Heart right ventricle (tissue), 16 donors: ENCODE measurements at places on chromosomes 16 and 17. TPM values are rescaled to one million over a fixed set of nuclear protein-coding genes. Genes with fewer than 3 reads are reported as not detected.

HOXB9 gene
- not detected for total RNA-seq

ERN2 gene
- total RNA-seq, result 0.32 TPM

- peak overlapping the region; percentile 16 for H3K4me3 ChIP-seq
- H3K27ac ChIP-seq, result no peak overlapping the region
- H3K27me3 ChIP-seq, result no peaks in the 10 kb centered on the region
- no peaks in the 10 kb centered on the region for H3K36me3 ChIP-seq
- peaks cover 45% of the 10 kb centered on the region for H3K4me1 ChIP-seq
Measured at GRCh38 chr16:67154578-67155294, 3.9 kb upstream of the B3GNT9 start.

DNA sequence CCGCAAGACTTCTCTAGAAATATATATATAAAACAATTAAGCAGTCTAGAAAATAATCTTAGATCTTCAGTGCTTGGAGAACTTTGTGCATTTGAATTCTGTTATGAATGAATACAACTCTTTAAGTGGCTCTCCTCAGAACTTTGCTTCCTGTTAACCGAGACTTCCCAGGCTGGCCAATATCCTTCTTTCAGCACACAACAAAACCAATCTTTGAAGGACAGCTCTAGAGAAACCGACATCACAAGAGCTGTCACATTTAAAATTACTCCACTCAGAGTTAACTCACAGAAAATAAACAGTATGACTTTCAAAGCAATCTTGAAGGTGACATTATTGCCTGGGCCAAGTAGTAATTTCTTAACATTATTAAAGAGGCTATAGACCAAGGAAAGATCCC, 49.7 kb upstream of the ITGA2B start:
- H3K36me3 ChIP-seq, result peaks cover 24% of the 10 kb centered on the region
- no peaks in the 10 kb centered on the region for H3K27me3 ChIP-seq
- H3K27ac ChIP-seq, result no peak overlapping the region

- H3K4me1 ChIP-seq, result peaks cover under 1% of the 10 kb centered on the region
- no peaks in the 10 kb centered on the region for H3K36me3 ChIP-seq
- H3K27me3 ChIP-seq, result no peaks in the 10 kb centered on the region
Measured at GRCh38 chr16:66913081-66913480, 5.6 kb downstream of the CDH16 start.
